ENCODE measurements at places on chromosomes 13 and 19.

DNA sequence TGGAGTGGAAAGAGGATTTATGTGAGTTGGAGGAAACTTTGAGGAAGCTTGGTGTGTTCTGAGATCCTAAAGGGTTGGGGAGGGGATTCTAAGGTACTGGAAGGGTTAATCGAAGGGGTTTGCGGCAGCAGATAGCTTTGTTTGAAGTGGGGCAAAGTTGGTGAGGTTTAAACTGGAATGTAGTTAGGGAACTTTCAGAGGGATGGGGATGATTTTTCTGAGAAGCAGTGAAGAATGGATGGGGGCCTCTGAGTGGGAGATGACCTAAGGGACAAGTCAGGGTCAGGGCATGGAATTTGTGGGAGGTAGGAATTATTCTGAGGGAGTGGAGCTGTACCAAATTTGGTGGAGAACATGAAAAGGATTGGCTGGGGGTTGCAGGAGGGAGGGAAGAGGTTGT is 3.9 kb downstream of the SAE1 start:
- DNase-seq: no peak

GRCh38 chr13:30169442-30169841 is 137.9 kb downstream of the KATNAL1 start:
- no peak for DNase-seq

GRCh38 chr13:27011661-27012060 is 159.9 kb downstream of the USP12 start:
- no peak for DNase-seq

- DNase-seq: no peak
Measured at GRCh38 chr13:101301053-101301452, 115.3 kb downstream of the NALCN start.

- DNase-seq: no peak
Measured at GRCh38 chr13:76231522-76232167, 595.5 kb downstream of the LMO7 start.
